DMS153 (cell line): ENCODE measurements at places on chromosomes 1 and 21.

DNA sequence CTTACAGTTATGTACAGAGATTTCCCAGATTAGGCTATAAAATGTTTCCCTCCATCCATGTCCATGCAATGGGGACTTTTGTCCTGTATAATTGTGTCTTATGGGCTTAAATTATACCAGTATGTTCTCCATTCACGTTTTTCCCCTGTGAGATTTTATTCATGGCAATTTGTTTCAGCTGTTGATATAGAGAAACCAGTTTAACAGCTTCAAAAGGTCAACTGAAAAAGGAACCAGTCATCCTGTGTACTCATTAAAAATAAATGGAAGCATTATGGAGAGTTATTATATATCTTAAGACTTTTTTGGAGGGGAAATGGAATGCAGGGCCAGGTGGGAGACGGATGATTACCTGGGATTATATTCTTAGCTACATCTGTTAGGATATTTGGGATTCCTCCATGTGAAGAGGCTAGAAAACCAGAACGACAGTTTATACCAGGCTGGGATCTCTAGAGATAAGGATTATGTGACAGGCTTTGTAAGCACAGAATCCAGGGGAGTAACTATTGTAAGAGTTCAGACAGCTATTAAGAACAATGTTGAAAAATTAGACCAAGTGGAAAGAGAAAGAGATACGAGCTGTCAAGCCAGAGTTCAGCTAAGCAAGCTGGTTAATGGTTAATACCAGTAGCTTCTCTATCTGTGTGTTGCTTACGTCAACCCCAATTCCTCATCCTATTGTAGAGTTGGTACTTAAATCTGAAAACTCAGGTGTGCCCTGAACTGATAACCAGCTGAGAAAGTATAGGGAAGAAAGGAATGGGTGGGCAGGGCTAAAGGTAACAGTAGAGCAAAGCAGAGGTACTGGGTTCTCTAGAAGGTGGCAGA lies 12.4 kb upstream of the ZNF697 start:
- peak; percentile 36 for DNase-seq

DNA sequence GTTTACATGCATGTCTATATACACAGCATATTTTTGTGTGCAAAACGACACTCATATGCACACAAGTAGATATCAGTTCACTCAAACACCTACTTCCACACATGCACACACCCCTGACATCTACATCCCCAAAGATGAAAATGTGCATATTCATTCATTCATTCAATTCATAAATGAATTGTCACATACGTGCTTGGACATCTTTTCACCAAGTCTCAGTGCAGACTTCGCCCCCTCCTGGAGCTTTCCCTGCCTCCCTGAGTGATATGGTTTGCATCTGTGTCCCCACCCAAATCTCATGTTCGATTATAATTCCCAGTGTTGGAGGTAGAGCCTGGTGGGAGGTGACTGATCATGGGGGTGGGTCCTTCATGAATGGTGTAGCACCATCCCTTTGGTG lies 53.1 kb downstream of the CAMK2N1 start:
- no peak for DNase-seq

- DNase-seq: peak; percentile 47
Observed at GRCh38 chr1:226708342-226708780, 30.7 kb downstream of the ITPKB start.

GRCh38 chr1:35539824-35540261 lies 17.4 kb downstream of the KIAA0319L start:
- DNase-seq: no peak

DNA sequence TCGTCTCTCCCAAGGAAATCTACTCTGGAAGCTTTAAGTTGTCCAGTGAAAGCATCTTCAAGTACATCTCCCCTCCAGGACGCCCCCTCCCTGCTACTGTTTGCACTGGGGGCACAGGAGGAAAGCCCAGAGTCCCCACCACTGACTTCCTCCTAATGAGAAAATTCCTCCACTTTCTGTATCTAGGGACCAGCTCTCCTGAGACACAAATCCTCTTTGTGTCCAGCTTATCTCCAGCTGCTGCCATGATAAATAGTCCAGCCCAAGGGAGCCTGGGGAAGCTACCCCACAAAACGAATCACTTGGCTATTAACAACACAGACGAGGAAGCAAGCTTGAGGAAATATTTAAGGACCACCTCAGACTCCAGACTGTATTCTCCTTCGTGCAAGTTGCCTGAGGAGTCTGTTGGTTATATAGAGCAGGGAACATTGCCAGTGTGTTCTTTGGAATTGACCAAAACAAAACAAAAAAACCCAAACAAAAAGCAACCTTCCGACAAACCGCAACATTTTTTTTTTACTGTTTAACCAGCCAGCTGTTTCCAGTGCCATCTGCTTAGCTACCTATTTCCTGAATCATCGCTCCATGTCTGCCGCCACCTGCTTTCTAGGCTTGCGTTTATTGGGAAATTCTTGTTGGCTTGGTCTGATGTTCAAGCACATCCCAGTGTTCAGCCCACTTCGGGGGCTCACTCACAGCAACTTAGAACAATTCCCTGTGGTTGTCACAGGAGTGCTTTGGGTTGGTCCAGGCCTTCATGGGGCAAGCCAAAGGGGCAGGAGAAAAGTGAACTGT lies 7.7 kb downstream of the C1orf226 start:
- DNase-seq: peak; percentile 71

DNA sequence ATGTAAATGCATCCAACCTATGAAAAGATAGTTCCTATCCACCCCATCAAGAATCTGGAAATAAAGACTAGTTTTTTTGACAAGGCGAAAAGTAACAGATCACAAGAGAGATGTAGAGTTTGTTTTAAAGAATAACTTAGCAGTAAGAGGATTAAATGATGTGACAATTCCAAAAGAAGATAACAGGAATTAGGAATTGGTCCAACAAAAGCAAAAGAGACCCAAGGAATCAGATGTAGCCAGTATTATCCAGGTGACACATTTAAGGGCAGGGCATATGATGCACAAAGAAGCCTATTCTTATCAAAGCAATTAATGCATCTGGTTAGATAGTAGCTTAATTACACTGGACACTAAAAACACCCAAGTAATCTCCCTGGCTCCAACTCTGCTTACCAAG lies 53.8 kb downstream of the PUM1 start:
- no peak for DNase-seq

DNA sequence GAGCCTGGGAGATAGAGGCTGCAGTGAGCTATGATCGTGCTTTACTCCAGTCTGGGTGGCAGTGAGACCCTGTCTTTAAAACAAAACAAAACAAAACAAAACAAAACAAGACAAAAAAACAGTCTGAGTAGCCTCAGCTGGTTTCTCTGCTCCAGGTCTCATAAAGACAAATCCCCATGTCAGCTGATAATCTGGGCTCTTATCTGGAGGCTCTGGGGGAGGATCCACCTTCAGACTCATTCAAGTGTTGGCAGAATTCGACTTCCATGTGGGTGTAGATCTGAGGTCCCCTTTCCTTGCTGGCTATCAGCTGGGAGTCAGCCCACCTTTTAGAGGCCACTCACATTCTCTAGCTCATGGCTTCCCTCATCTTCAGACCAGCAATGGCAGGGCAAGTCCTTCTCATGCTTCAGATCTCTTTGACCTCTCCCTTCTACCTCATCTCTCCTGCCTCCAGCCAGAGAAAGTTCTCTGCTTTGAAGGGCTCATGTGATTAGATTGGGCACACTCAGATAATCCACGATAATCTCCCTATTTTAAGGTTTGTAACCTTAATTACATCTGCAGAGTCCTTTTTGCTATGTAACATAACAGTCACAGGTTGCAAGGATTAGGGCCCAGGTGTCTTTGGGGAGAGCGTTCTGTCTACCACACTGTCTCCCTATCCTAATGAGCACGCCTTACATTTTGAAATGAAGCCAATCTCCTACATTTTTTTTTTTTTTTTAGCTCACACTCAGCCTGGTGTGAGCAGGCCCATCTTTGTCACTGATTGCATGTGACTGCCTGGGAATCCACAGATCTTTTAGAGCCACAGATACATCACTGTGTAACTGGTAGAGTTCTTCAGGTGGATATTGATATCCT lies 7.5 kb upstream of the PYCR2 start:
- DNase-seq: no peak

- no peak for DNase-seq
Observed at GRCh38 chr1:171786534-171786933, 5.1 kb downstream of the METTL13 start.

DNA sequence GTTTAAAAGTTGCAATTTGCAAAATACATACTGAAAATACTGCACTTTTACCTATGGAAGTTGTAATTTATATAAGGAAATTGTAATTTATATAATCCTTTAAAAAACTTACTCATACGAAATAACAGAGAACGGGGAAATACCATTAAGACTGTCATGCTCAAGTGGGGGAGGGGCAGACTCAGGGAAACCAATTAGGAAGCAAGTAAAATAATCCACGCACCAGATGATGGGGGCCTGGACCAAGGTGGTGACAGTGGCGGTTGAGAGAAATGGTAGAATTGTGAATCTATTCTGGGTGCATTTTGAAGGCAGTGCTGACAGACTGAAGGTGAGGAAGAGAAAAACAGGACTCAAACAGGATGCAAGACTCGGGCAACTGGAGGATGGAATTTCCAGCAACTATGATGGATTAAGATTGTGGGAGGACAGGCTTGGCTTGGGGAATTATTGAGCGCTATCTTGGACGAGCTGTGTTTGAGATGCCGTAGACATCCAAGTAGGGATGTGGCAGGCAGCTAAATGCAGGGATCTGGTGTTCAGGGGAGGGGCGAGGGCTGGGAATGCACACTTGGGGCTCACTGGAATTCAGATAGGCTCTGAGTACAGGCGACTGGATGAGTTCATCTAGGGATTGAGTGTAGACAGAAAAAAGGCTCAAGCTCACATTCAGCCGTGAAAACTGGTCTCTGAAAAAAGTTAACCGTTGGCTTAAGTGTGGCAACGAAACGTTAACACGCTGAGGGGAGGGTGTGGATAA lies 977 bp downstream of the LCA5L start:
- DNase-seq: no peak

DNA sequence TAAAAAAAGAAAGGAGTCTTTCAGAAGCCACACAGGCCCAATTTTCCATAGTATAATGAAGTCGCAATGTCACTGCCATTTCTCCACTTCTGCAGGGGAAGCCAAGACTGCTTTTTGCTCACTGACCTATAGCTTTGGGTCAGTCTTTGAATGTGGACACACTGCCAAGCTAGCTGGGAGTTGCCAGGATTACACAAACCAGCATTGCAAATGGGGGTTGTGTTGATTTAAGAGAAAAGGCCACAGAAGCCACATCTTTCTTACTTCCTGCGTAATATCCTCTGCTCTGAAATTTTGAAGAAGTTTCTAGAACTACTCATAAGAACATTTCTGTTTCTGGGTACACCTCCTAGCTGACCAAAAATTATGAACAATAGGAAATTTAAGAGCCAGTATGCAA lies 45.8 kb upstream of the SAMSN1 start:
- DNase-seq: no peak

- no peak for DNase-seq
Observed at GRCh38 chr1:11487196-11487751, 8.3 kb downstream of the DISP3 start.

GRCh38 chr1:28359592-28360239 lies 9.8 kb upstream of the PHACTR4 start:
- peak; percentile 70 for DNase-seq

- DNase-seq: no peak
Observed at GRCh38 chr1:12774801-12775345, 1.3 kb downstream of the PRAMEF12 start.

- DNase-seq: no peak
Observed at GRCh38 chr21:46550116-46550941, 54.6 kb downstream of the S100B start.

DNA sequence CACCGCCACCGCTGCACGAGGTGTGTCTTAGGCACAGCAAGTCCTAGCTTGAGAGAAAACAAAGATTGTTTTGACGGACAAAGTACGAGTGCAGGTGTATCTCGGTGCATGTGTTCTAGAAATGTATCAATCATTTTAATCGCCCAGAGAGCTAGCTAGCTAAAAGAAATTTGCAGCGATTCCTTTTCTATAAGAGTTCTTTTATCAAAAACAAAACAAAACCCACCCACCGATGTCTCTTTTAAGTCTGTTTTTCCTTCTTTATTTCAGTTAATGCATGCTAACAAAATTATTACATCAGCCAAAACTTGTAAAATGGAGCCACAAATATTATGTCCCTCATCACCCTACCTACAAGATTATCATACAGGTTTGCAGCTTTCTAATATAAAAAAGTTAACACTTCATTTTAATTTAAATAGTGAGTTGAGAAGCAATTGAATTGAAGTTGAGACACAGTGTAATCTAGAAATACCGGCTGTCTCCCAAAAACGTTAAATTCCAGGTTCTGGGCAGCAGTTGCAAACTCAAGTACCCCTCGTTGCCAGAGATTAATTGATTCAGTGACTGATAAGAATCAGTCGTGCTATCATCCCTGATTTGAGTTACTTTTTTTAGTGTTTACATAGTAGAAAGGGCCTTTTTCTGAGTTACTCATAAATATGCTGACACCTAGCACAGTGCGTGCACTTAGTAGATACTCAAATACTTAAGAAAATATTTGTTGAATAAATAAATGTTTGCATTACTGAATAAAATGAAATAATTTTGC lies 1.5 kb upstream of the SYDE2 start:
- DNase-seq: no peak

DNA sequence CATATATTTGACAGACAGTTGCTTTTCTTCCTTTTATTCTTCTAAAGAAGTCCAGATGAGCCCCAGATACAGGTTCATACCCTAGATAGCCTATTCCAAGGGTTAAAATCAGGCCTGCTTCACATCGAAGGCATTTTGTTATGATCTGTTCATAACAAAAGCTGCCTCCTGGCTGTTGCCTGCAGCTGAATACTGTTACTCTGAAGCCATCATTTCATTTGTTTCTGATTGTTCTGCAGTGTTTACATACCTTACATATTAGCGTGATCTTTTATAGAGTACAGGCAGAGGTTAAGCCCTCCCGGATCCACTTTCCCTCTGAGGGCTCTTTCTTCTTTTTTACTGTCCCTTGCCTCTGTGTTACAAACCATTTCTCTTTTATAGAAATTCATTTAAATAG lies 219.0 kb upstream of the HOOK1 start:
- DNase-seq: peak; percentile 43

DNA sequence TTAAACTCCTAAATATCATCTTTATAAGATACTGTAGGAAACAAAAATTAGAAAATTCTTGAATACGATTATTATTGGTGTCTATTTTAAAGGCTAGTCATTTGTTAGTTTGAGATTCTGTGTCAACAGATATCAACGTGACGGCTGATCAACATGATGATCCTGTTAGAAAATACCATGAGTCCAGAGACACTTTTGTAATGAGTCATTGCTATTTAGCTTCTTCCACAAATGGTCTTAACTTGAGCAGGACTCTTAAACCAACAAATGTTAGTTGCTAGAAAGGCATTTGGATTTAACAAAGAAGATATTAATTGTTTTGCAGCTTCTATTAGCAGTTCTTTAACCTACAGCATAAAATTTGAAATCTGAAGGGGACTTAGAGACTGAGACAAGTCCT lies 131.2 kb downstream of the TGFB2 start:
- DNase-seq: no peak

DNA sequence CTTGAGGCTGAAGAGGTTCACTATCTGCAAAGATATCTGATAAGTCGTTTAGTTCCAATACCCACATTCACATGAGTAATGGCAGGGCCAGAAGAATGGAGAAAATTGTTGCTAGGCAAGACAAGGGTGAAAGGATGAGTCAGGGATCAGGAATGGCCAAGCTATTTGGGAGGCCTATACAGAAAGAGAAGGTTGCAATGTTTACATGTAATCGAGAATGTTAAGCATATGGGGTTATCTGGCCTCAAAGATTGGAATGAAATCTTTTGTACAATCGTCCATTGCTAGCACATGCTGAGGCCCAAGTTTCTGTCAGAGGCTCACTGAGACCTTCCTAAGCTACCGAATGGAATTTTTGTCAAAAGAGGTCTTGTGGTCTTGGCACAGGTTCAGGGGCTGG lies 299.9 kb upstream of the PLD5 start:
- no peak for DNase-seq
